ENCODE measurements at places on chromosomes 6 and 20.

GRCh38 chr6:166073082-166073481 is 94.6 kb downstream of the TBXT start:
- DNase-seq, result no peak

DNA sequence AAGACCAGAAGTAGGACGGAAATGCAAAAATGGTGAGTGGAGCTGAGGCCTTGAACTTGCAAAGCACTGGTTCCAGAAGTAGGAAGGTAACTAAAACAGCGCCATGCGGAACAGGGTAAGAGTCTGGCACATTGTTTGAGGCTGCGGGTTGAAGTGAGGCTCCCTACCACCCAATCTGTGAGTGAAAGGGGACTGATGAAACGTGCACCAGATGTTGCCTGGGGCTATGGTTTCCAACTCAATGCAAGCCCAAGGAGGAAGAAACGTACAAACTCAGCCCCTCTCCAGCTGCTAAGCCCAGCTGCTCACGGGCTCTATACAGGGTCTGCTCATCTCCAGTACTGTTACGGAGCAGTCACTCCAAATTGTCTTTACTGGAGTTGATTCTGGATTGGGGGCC is 68.7 kb upstream of the KCNK16 start:
- DNase-seq, result no peak

DNA sequence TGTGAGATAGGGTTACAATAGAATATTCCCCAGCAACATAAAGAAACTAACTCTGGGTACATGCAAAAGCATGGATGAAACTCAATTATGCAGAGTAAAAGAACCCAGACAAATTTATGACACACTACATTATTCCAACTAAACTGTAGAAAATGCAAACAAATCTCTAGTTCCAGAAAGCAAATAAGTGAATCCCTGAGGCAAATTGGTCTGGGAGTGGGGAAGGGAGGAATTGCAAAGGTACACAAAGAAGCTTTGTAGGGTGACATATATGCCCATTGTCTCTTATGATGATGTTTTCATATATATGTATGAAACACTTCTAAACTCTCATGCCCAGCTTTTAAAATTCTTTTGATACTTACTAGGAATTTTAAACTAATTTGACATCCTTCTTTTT is 266.0 kb downstream of the CDKAL1 start:
- no peak for DNase-seq

- no peak for DNase-seq
Observed at GRCh38 chr6:137166247-137167098, 7.0 kb downstream of the IL22RA2 start.

GRCh38 chr6:142412658-142413057 is 110.9 kb downstream of the ADGRG6 start:
- DNase-seq, result no peak

DNA sequence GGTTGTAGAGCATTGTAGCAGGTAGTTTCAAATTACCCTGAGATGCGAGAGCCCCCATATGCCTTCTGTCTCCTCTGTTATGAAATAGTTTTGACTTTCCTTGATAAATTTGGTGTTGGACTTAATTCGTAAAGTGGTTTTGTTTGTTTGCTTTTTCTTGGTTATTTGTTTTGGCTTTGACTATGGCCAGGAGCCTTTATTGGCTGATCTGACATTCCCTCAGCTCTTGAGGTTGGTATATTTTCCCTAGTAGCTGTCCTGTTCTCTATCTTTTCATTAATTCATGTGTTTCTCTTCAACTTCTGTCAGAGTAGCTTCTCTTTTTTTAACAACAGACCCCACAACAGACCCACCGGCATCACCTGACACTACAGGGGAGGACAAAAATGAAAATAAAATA is 457.4 kb upstream of the MANEA start:
- DNase-seq, result no peak

DNA sequence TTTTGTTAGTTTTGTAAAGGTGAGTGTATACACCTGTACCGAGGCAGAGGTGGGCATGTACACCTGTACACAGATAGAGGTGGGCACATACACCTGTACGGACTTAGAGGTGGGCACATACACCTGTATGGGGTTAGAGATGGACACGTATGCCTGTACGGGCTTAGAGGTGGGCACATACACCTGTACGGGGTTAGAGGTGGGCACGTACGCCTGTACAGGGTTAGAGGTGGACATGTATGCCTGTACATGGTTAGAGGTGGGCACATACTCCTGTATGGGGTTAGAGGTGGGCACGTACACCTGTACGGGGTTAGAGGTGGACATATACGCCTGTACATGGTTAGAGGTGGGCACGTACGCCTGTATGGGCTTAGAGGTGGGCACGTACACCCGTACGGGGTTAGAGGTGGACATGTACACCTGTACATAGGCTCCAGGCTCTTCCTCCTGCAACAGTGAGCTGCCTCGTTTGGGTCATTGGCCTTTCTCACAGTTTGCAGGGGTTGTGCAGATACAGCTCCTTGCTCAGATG is 63.7 kb downstream of the PHACTR3 start:
- DNase-seq, result no peak

- no peak for DNase-seq
Observed at GRCh38 chr6:89404512-89404911, 7.6 kb downstream of the RRAGD start.

DNA sequence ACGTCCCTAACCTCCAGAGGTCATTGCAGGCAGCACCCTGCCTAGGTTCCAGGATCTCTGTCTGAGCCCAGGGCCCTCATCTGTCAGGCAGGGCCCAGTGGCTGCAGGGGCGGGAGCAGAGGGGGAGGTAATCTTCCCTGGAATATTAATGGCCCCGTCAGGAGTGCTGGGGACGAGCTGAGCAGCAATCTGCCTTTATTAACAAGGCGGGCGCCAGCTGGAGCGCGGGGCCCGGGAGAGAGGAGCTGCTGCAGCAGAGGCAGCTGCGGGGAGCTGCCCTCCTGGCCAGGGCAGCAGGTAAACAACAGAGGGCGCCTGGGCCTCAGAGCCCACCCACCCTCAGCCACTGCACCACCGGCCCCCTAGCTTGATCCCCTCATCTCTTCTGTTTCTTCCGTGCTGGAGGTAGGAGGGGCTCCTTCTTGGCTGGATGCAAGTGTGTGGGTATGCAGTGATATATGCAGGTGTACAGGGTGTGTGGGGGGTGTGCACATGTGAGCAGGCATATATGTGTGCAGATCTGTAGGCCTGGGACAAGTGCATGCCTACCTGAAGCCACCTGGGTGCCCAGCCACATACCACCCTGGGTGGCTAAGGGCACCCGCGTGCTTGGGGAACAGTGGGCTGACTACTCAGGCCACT is 131.8 kb upstream of the MLN start:
- DNase-seq, result peak; percentile 30

DNA sequence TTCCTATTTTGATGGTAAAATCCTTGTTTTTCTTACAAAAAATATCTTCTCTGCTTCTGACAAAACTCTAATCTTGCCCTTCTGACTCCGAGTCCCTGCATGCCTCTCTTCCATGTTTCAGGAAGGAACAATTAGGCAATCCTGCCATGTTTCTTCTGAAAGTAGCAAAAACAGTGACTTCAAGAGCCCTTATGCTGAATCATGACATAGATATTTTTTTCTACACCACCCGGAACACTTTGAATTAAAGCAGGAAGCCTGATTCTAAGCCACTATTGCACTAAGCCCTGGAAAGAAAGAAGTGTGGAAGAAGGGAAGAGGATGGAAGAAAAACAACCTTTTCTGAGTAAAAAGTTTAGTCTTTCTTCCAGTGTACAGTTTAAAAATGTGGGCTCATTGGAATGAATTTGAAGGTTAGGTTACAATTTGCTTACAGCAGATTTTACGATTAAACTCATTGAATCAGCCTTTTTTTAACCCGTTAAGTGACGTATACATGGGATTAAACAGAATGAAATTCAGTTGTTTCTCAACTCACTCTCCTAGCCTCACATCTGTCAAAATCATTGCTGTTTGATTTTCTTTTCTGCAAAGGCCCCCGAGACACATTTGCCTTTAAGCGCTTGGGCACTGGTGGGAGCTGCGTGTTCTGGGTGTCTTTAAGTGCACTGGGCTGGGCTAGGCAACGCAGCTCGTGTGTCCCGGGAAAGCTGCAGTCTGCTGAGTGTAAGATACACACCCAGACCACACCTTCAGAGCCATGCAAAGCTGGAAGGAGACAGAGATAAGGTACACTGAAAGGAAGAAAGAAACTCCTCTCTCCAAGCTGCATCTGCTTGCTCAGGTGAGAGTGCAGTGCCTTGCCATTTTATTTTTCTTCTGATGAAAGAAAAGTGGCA is 159.4 kb upstream of the CITED2 start:
- no peak for DNase-seq

GRCh38 chr6:84798257-84798656 is 33.9 kb upstream of the TBX18 start:
- no peak for DNase-seq

DNA sequence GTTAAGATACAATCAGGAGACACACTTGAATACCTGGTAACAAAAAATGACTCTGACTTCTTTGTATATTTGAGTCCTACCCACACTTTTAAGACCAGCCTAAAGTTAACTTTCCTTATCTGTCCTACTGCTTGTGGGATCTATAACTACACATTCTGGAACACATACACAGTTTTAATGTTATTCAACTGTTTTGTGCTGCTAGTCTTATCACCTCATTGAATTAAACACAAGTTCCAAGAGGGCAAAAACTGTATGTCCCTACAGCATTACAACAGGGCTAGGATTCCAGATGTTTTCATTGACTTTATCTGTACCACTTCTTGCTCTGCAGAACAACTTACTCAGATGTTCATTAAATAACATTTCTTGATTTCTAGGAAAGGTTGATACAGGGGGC is 2.8 kb downstream of the HMGN3 start:
- DNase-seq, result no peak

DNA sequence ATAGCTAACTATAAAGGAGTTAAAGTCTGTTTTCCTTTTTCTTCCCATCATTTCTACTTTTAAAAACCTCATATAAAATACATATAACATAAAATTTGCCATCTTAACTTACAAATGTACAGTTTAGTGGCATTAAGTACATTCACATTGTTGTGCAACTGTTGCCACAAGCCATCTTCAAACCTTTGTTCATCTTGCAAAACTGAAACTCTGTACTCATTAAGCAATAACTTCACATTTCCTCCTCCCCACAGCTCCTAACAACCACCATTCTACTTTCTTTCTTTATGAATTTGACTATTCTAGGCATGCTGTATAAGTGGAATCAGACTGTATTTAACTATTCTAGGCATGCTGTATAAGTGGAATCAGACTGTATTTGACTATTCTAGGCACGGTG is 4.5 kb downstream of the CCDC170 start:
- DNase-seq, result no peak

DNA sequence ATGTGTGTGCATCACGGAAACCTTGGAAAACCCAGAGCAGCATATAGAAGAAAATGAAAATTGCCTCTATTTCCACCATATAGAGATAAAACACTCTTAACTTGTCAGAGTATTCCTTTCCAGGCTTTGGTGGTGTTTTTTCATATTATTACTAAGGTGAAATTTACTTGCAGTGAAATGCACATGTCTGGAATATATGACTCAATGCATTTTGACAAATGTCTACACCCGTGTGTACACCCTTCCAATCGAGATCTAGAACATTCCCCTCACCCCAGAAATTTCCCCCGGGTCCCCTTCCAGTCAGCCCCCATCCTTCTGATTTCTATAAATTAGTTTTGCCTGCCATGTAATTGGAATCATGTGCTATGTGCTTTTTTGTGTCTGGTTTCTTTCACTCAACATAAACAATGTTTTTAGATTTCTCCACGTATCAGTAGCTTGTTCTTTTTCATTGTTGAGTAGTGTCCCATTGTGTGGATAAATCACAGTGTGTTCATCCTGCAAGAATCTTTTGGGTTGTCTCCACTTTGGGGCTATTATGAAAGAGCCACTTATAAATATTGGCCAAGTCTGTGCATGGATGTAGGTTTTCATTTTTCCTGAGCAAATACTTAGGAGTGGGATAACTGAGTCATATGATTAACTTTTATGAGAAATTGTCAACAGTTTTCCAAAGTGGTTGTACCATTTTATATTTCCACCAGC is 19.9 kb upstream of the PREX1 start:
- no peak for DNase-seq

DNA sequence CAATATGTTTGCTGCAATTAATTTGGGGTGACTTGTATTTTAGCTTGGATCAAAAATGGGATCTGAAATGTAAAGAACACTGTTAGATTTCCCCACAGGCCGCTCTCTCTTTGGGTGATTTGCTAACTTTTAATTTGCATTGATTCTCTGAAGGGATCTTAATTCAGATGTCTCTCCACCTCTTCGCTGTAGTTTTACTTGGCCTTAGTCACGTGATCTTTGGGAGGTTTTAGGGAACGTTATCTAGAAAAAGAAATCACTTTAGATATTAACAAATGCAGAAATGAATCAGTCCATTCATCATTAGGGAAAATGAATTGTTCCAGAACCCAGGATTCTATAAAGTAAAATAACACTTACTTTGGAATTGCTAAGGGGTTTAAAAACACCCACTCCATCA is 390.2 kb downstream of the THBS2 start:
- no peak for DNase-seq

DNA sequence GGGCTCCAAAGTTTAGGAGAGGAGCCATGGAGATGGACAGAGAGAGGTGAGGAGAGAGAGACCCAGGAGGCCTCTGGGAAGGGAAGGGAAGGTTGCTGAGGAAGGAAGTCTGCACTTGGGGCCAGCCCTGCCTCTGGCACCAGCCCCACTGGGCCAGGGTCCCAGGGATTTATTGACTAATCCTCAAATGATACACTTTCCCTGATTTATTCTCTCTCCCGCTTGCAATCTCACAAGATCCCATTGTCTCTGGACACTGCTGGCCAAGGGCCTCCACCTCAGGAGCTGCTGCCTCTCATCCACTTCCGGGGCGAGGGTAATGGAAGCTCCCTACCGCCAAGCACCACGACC is 43.6 kb upstream of the FOXP4 start:
- DNase-seq, result no peak

- no peak for DNase-seq
Observed at GRCh38 chr20:62423326-62423706, 4.0 kb downstream of the RBBP8NL start.

- no peak for DNase-seq
Observed at GRCh38 chr20:57614490-57615444, 5.5 kb downstream of the ZBP1 start.

DNA sequence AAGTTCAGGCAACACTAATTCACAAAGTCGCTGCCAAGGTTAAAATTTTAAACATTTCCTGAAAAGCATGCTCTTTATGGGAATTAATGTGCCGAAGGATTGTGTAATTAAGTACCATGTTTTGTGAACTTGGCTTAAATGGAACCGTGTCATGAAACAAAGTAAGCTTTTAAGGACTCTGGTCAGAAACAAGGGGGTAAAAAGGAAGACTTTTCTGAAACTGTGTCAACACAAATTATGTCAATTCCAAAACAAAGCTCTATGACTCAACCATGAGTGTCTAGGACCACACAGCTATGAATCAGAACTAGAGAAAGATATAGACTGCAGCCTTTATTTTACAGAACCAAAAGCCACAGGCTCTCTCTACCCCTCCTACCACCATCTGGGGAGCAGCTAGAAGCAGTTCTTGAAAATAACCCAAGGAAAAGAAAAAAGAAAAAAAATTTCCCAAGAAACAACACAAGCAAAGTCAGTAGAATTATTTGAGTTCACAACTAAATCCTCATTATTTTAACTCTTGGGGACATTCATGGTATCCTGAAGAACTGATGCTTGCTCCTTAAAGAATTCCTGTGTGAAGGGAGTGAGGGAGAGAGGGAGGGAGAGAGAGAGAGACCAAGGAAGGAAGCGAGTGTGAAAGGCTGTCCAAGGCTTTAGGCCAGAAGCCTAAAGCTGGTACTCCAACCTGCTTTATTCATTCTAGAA is 81.9 kb downstream of the ZMYND8 start:
- DNase-seq, result no peak

All from head of caudate nucleus (tissue), 42 donors.